ENCODE measurements at places on chromosomes 11 and 22.

GRCh38 chr11:120130991-120131760 lies 6.7 kb downstream of the TRIM29 start:
- DNase-seq = no peak

DNA sequence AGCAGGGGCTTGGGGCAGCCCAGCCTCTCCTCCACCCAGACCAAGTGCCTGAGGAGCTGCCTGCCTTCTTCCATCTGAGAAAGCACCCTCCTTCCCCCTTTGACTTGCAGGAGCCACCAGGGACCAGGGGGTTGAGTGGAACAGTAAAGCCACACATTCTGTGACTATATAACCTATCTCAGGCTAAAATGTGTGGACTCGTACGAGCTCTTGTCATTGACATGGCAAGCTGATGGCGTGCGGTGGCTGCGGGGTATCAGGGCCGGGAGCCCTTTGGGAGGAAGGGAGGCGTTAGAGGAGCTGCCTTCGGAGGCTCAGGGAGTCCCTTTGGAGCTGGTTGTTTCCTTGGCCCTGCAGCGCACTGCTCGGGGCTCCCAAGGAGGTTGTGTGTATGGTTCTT lies 84.5 kb downstream of the CEP164 start:
- no peak for DNase-seq

DNA sequence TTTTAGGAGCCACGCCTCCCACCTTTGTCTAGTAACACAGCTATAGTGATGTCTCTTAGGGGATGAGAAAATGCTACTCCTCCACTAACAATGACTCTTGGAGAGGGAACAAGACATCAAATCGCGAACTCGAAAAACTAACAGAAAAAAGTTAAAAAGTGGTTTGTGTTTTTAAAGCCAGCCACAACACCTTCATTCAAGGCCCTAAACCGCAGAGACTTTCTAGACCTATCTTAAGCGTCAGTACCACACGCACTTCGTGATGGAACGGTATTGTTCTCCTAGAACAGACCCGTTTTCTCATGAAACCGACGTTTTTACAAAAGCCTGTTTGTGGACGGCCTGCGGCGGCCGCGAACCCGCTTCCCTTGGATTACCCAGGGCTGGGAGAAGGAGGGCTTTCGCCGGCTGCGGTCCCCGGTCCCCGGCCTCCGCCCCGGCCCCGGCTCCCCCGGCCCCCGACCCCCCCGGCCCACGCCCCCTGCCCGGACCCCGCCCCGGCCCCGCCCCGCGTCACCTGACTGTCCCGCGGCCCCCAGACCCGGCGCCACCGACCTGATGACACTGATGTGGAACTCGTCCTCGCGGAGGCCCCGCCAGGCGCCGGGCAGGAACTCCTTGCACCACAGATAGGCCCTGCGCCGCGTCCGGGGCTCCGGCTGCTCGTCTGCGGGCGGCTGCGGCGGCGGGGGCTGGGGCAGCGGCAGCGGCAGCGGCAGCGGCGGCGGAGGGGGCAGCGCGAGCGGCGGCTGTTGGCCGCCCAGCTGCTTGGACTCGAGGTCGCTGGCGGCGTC lies 718 bp downstream of the CHKA start:
- DNase-seq = peak; percentile 9

DNA sequence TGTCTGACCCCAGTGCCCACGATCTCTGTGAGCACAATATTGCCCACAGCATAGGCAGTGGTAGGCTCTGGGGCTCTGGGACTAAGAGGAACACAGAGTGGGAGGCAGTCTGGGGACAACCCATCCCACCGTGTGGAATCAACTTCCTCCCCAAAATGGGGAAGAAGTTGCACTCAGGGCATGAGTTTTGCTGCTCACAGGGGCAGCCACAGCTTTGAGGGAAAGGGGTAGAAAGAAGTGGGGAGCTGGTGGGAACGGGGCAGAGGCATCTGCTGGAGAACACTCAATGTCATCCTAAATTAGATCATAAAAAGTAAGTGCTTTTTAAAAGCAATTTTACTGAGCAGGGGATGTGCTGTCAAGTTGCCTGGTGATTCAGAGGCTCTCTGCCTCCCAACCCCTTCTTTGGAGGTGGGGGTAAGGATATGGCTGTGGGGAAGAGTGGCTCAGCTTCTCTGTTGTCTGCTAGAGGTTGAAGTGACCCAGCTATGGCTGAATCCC lies 233.8 kb upstream of the NCAM1 start:
- DNase-seq = no peak

DNA sequence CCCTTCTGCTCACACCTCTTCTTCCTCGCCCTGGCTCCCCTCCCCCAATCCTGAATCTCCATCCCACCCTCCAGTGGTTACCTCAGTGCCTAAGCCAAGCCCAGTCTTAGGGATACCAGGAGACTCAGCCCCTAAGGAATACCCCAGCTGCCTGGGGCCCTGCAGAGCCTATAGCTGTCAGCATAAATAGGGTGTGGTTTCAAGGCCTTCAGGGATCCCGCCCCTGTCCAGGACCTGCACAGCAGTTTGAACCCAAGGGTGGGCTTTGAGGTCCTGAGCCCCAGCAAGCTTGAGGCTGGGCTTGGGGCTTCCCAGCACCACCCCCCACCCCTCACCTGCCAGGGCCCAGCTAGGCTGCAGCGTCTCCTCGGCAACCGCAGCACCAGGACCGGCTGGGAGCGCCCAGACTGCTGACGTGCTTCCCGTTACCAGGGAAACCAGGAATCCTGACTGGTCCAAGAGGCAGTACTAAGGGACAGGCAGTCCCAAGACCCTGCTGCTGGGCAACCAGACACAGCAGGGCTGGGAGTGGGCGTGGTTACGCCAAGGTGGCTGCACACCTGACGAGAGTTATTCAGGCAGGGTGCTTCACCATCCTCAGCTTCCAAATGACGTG lies 13.7 kb downstream of the APBB1 start:
- no peak for DNase-seq

- DNase-seq = no peak
Measured at GRCh38 chr11:83054904-83055380, 16.8 kb downstream of the RAB30 start.

DNA sequence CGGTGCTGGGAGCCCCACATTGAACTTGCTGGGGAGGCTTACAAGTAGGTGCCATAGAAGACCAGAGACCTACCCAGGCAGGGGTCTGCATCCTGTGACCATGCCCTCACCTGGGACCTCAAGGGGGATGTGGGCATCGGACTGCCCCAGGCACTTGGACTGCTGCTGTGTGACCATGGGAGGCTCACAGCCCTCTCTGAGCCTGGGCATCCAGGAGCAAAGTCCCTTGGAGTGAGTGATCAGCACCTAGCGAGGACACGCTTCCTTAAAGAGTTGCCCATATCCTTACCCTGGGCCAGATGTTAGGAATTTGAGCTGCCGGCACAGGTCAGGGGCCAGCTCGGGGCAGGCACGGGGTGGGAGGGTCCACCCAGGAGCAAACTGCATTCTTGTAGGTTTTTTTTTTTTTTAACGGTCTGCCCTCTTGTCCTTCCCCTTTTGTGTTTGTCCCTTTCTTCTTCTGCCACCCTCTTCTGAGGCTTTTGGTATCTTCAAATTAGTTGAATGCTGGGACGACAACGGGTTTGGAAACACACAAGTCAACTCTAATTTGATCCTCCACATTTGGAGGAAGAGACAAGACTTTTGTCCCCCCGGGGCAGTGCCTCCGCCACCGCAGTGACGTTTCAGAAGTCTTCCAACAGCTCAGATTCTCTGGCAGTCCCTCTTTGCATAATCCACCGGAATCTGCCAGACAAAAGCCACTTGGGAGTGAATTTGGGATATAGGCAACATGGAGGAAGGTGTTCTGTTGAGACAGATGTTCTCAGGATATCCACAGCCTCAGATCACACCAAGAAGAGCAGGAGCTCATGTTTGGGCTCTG lies 46.1 kb upstream of the LINC01488 start:
- no peak for DNase-seq

- DNase-seq = no peak
Measured at GRCh38 chr22:37862570-37863325, 13.5 kb downstream of the EIF3L start.

DNA sequence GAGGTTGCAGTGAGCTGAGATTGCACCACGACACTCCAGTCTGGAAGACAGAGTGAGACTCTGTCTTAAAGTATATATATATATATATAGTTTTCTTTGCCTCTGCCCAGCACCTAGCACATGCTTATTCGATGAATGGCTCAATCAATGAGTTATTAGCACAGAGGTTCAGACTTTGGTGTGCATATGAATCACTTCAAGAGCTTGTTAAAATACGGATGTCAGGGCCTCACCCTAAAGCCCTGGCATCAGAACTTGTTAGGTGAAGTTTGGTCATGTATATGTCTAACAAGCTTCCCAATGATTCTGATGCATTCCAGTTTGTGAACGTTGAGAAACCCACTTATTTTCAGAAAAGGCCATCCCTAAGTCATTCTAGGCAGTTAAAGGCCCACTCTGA lies 21.8 kb upstream of the TMEM86A start:
- DNase-seq = no peak

DNA sequence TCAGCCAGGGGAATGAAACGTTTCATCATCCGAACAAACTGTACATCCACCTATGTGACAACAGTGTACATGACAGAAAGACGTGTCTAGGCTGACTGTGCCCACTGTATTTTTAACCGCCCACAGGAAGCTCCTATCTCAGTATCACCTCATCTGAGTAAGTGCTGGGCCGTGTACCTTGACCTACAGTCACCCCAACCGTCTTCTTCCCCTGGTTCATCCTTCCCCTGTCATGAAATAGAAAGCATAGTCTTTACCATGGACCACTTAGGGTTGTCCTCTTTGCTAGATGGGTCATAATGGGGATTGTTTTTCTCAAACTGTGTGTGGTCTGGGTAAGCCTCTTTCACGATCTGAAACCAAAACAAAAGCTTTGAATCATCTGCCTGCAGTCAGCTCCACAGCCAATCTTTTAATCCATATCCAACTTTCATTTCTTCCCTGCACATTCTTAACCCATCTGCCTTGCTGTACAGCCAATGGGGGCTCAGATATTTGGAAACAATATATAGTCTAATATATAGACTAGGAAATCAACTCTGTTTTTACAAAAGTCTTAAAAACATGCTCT lies 4.2 kb downstream of the THYN1 start:
- DNase-seq = no peak

- no peak for DNase-seq
Measured at GRCh38 chr22:23106906-23107367, 34.9 kb downstream of the RSPH14 start.

- no peak for DNase-seq
Measured at GRCh38 chr11:68999093-68999747, 13.8 kb downstream of the MRGPRF start.

GRCh38 chr22:11360632-11361031 lies 4167.4 kb upstream of the OR11H1 start:
- no peak for DNase-seq

DNA sequence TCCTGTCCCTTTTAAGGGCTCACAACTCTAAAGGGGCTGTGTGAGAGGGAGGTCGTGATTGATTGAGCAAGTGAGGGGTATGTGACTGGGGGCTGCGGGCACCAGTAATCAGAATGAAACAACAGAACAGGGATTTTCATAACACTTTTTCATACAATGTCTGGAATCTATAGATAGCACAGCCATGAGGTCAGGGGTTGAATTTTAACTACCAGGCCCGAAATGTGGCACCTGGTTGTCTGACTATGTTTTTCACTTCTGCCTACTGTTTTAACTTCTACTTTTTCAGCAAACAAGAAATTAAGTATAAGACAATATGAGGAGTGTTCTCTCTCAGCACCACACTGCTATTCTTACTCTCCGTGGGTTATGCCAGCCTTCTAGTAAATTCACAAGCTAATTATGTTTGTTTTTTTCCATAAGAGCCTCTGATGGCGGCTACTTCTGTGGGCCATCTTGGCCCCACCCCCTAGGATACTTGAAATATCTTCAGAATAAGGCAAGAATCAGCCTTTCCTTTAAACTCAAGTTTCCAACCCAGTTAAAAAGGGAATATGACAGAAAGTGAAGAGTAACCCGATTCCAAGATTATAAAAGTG lies 552.8 kb upstream of the CHORDC1 start:
- no peak for DNase-seq

DNA sequence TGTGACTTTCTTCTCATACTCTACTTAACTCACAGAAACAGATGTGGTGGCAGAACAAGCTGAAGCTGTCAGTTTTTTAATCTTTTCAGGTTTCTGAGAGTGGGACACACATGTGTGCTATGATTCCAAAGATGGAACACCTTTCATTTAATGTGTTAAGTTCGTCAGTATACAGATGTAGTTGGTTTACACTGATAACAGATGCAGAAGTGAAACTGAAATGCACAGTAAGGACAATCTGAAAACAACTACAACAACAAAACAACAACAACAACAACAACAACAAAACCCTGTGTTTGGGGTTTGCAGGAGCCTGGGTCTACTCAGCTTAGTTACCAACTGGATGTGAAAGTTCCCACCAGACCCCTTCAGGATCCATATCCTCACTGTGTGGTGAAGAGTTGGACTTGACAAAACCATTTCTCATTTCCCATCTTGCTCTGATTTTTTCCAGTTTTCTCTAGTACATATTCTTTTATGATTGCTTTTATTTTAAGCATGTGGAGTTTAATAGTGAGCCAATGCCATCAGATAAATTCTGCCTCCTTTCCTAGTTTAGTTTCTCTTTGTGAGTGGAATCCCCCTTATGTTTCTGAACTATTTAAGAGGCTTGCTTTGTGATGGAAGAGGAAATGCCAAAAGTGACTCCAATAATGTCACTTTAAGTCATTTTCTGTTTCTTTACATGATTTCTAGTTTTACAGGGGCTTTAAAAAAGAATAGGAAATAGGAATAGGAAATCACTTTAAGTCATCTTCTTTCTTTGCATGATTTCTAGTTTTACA lies 47.8 kb downstream of the ARHGAP42 start:
- DNase-seq = no peak

DNA sequence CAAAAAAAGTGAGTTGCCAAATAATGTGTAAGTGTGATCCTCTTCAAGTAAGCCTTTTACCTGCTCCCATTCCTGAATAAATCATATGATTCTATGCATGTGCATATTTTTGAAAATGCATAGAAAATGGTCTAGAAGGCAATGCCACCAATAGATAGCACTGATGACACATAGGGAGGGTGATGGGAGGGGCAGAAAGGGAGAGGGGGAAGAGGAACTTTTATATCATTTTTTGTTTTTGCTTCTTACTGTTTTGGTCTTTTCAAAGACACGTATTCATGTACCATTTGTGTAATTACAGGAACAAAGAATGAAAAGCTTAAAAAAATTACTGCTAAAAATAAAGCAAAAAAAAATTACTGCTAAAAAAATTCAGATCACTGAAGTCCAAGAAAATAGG lies 60.8 kb downstream of the C11orf58 start:
- no peak for DNase-seq

DNA sequence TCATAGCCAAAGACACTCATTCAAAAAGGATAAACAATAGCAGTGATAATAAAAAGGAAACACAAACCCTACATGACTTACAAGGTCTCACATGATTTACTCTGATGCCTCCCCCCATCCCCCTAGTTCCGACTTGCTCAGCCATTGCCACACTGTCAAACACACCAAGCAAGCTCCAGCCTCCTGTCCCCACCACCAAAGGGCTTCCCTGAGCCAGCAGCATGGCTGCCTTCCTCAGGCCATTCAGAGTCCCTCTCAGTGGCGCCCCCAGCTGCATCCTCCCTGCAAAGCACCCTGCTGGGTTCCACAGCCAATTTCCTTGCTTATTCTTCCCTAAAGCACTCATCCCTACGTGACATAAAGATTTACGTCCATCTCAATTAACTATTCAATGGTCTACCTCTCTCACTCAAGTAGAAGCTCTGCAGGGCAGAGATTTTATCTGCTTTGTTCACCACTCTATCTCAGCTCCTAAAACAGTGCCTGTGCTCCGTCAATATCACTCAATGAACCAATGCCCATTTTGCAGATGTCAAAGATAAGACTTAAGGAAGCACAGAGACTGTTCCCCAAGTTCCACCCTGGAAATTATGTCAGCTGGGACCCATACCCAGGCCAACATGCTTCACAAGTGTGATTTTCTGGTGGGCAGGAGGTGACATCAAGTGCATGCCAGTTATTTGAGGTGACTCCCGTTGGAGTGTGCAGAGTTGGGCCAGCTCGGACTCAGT lies 106.9 kb downstream of the SYN3 start:
- DNase-seq = no peak
